ENCODE measurements at places on chromosomes 11 and 22.

GRCh38 chr11:121351083-121351630 lies 58.6 kb downstream of the SC5D start:
- no peak for DNase-seq

GRCh38 chr22:25875461-25875860 lies 133.5 kb downstream of the MYO18B start:
- no peak for DNase-seq

GRCh38 chr11:109864151-109864661 lies 229.0 kb upstream of the ZC3H12C start:
- no peak for DNase-seq

DNA sequence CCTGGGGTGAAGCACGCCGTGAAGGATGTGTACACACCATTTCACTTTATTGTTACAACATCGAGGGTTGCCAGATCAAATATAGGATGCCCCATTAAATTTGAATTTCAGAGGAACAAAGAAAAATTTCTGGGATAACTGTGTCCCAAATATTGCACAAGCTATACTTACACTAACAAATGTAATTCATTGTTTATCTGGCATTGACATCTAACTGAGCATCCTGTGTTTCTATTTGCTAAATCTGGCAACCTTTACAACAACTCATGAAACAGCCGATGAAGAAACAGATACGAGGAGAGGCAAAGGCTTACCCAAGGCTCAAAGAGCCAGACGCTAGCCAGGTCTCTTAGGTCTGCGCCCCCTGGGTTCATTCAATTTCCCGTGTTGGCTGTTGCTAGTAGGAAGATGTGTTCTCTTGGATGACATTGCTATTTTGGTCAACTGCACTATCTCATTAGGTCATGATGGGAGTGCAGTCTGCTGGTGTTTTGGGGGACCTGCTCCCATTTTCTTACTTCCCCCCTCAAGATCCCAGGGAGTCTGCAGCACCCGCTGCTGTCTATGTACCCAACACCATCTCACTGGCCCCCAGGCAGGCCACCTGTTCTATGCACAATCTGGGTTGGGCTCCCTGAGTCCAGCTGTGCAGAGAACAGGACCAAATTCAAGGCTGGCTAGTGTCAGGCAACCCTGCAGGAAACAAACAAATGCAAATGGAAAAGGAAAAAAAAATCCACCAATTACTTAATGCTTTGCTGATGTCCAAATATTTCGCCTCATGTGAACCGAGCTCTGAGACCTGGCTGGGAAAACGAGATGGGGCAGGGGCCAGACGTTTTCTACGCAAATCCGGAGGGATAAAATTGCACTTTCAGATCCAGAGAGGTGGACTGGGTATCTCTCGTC lies 560.9 kb downstream of the MIAT start:
- no peak for DNase-seq

- DNase-seq = no peak
These were observed 54.8 kb upstream of the PHF21B start for GRCh38 chr22:45064313-45065278.

Data from cortex of kidney (tissue), 1 donor.